NCI-H1417 treated with DMSO at 0.1 percent for 48 hours (cell line): ENCODE measurements at places on chromosomes 7 and 10.

DNA sequence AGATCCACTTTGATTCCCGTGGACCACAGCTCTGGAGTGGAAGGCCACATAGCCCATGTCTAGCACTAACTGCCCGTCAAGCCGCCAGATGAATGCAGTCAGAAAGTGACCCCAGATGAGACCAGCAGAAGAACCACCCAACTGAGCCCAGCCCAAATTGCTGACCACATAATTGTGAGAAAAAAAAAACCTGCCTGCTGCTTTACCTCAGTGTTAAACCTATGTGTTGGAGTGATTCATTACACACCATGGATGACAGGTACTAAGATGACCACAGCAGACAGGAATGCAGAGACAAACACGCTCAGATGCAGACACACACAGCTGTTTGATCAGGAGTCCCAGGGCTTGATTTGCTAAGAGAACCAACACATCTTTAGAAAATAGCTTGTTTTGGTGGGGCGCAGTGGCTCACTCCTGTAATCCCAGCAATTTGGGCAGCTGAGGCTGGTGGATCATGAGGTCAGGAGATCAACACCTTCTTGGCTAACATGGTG is 168.1 kb upstream of the PPP2R2D start:
- no peak for DNase-seq

GRCh38 chr10:98424295-98425254 is 9.6 kb upstream of the PYROXD2 start:
- DNase-seq: no peak

GRCh38 chr10:32084185-32084851 is 28.1 kb upstream of the KIF5B start:
- no peak for DNase-seq

DNA sequence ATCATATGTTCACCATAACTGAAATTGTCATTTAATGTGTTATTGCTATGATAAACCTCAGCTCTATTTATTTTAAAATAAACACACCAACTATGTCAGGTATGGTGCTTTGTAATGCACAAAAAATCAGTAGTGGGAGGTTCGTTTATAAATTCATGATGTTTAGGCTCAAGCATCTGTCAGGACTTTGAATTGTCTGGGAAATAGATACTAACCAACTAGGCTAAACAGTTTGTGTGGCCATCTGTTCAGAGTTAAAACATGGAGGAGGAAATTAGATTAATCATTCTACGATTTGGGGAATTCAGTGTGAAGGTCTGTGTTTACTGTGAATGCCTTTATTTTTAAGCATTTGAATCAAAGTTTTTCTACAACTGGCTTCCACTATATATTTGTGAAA is 212.6 kb upstream of the FZD8 start:
- DNase-seq: no peak

- DNase-seq: no peak
Measured at GRCh38 chr10:54869022-54869421, 68.0 kb upstream of the PCDH15 start.

DNA sequence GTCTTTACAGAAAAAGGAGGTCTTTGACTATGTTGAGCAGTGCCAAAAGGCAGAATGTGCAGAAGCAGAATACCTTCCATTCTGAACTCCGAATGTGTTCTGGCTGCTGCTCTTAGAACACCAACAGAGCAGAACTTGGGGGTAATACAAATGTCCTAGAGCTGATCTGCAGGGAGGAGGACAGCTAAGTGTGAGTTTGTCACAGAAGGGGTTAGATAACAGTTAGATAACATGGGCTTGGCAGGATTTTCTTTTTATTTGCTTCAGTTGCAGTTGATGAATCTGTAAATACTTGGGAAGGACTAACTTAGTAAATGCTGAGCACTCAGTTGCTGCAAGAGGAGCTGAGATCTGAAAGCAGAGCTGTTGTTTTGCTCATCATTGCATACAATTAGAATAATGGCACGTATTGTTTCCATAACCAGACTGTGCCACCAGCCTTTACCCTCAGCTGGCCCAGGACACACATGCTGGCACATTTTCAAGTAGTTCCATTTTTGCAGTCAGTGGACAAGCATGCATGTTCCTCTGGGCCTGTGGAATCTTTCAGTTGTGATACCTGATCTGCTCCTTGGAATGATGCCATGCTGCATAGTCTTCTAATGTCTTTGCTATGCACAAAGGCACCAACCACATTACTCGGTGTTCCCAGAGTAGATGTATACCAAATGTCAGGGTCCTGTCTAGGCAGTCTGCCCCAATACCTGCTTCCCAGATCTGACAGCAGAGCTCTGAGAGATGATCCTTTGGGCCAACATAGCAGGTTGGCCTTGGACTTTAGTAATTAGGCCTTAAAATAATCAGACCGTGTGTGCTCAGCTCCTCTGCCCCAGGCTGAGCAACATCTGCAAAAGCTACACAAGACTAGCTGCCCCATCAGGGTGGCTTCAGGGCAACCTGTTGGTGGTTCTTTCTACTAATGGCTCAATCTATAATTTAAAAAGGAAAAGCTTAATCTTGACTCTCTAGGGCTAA is 55.7 kb downstream of the GSDME start:
- no peak for DNase-seq

DNA sequence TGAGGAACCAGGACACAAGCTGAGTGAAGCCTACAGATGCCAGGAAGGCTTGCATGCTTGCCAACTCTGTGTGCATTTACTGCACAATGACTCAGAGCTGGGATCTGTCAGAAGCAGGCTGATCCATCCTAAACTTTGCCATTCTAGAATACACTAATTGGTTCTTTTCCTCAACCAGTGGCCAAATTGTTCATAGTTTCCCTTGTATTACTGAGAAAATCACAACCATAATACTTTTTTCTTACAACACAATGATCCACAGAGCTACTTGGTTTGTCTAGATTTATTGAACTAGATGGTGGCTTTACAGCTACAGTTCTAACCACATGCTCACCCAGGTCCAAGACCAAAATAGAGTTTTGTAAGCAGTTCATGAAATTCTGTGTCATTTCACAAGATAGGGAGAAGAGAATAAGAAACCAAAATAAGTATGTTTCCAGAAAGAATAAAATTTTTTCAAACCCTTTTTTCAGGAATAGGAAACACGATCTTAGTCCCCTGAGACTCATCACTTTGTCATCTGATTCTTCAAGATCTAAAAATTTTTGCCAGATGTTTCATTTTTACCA is 21.0 kb upstream of the LRRC17 start:
- DNase-seq: no peak

DNA sequence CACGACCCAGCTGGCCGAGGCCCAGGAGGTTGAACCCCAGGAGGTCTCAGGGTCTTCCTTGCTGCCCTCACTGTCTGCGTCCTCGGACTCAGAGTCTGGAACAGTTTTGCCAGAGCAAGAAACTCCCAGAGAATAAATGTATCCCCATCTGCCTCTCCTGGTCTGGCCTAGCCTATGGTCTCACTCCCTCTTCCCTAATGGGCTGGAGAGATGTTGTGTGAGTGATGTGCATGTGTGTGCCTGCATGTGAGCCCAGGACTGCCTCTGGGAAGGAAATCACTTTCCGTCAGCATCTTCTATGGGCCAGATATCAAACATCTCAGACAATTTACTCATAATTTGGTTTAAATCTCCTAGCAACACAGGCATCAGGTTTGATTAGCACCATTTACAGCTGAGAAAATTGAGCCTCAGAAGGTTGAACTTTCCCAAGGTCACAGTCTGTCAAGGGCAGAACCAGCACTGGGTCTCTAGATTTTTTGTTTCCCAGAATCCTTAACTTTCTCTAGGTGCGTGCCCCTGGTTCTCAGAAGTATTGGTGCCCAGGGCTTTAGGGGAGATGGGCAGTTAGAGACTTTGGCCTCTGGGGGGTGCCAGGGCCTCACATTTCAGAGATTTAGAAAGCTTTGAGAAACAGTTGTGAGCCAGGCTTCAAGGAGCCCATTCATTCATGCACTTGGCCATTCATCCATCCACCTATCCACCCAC is 4.9 kb downstream of the TMEM270 start:
- DNase-seq: no peak

GRCh38 chr7:6015917-6016652 is 7.0 kb downstream of the AIMP2 start:
- no peak for DNase-seq

- no peak for DNase-seq
Measured at GRCh38 chr10:13120786-13121499, 21.0 kb downstream of the OPTN start.

- no peak for DNase-seq
Measured at GRCh38 chr10:126417220-126417825, 29.0 kb upstream of the ADAM12 start.

DNA sequence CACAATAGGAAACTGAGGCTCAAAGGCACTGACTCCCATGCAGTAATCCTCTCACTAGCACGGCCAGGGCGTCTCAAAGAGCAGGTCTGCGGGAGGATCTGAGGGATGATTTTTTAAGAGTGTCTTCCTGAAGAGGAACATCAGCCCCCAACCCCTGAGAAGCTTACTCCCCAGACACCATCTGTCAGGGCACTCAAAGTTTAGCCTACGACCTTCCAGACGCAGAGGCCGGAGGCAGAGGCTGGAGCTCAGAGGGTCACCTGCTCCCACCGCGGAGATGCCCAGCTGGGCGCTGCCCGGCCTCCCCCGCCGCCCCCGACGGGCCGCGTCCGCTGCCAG is 1.7 kb downstream of the ZNF777 start:
- no peak for DNase-seq

DNA sequence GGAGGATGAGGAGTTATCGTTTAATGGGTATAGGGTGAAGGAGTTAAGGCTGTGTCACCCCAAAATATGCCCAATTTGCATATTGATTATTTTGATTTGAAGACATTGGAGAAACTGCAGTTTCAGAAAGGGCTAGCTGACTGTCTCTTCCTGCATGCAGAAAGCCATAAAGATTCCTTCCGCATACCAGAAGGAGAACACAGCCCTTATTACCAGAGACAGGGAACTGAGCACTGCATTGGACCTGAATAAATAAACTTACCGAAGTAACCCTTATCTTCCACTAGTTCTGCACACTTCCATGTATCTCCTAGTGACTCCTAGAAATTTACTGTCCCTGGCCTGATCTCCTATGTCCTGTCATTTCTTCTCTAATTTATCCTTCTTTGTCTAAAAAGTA is 821.9 kb upstream of the AUTS2 start:
- DNase-seq: no peak

DNA sequence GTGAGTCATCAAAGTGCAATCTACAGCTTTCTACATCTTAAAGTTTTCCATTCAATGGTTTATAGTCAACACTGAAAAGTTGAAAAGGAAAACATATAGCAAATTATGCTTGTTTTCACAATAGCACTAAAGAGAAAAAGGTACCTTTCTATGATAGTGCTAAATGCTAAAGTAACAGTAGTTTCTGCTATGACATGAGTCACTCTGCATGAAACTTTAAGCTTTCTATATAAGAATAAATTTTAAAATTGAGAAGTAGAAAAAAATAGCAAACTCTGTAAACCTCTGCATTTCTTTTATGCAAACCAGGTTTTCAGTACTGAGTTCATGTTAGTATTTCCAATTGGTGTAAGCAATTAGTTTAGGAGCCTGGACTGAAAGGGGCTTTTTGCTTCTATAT is 31.2 kb upstream of the TMEM168 start:
- no peak for DNase-seq

- DNase-seq: no peak
Measured at GRCh38 chr10:44437840-44438511, 53.1 kb upstream of the CXCL12 start.

- DNase-seq: no peak
Measured at GRCh38 chr10:7130191-7130911, 280.5 kb downstream of the SFMBT2 start.

GRCh38 chr7:142511374-142511773 is 237.9 kb upstream of the PRSS1 start:
- DNase-seq: no peak

DNA sequence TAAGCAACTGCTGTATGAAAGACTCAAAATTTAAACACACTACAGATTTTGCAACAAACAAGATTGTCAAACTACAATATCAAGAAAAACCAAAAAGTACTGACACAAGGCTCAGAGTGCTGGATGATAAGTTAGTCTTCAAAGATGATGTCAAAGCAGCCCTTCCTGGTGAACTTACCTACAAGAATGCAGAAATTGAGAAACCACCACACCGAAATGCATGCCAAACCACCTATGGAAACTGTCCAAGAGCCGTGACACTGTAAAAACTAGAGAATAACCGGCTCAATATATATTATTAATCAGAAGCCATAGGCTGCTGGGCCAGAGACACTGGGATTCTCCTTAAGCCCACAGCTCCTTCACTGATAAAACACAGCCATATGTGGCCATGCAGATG is 25.3 kb downstream of the DENND11 start:
- no peak for DNase-seq

GRCh38 chr10:30182191-30183054 is 123.0 kb upstream of the JCAD start:
- no peak for DNase-seq

DNA sequence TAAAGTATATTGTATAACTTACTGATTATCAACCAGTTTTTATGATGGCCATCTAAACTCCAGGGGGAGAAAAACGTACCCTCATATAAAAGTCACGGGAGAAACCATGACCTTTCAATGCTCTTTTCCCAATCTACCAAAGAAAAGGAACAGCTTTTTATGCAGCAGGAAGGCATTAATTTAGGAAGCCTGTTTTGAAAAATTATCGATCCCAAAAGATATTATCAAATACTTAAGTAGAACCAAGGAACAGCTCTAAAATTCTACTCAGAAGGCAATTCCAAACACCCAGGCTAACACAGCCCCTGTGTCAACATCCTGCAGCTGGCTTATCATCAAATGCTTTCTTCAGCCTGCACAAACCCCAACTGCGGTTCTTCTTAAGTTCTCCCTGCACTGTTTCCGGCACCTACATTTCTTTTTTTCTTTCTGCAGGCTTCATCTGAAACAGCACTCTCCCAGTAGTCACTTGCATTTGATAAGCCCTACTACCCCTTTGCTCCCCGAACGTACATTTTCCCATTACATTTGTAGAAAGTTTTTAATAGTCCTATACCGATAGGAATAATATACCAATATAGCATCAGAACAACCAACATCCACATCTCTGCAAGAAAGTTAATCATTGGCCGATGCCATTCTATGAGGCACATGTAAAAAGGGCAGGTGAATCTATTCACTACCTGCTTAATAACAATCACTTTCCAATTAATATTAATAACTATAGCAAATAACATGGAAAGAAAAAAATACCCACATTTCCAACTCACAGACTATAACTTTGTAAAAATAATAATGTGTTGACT is 47.9 kb downstream of the PIP4K2A start:
- no peak for DNase-seq

- DNase-seq: no peak
Measured at GRCh38 chr10:64033711-64034110, 512.5 kb downstream of the REEP3 start.

- DNase-seq: no peak
Measured at GRCh38 chr7:15561835-15562234, at the start of gene AGMO. TSS of gene AGMO (minus strand) at chr7:15562015.

GRCh38 chr10:112461029-112461887 is 14.2 kb downstream of the VTI1A start:
- DNase-seq: no peak
